ENCODE measurements at places on chromosomes 11 and 22.

DNA sequence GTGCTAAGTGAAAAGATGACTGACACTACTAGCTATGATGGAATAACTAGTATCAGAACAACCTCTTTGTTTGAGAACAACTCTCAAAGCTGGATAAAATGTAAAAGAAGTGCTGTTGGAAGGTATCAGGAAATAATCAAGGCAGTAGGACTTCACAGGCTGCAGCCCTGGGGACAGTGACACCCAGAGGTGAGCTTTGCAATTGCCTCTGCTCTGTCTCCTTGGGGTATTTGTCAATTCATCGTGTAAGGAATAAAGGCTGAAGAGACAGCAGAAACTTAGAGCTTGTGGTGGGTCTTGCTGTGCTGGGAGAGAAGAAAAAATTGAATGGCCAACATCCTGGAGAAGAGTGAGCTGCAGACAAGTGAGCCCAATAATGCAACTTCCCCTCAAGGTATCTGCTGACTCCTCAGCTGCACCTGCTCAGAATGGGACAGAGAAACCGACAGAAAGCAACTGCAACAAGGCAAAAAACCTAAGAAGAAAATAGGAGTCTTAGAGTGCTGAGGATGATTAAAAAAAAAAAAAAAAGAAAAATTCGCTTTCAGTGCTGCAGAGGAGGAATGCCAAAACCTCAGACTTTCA is 141.1 kb downstream of the RCN1 start:
- DNase-seq = peak; percentile 41

- DNase-seq = no peak
Measured at GRCh38 chr11:75592715-75593114, 30.7 kb downstream of the SERPINH1 start.

DNA sequence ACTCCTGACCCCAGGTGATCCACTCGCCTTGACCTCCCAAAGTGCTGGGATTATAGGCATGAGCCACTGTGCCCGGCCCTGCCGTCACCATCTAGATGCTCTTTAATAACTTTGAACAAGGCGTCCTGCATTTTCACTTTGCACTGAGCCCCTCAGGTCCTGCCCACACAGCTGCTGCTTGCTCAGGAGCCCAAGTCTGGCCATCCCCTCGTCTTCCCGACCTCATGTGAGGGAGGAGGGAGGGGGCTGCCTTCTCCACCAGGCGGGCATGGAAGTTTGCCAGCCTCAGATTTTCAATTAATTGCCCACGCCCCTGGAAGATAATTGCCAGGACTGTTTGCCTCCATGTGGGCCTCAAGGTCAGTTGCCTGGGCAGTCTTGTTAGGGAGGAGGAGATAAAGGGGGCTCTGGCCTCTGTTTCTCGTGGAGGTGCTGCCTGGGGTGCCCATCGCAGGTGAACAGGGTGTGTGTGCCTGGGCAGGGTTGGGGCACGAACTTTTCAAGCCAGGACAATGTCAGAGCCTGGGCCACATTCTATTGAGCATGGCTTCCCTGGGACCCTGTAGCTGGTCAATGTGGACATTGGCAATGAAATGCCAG is 27.9 kb upstream of the MYEOV start:
- no peak for DNase-seq

GRCh38 chr11:27716835-27717234 is 16.6 kb upstream of the BDNF start:
- DNase-seq = no peak

DNA sequence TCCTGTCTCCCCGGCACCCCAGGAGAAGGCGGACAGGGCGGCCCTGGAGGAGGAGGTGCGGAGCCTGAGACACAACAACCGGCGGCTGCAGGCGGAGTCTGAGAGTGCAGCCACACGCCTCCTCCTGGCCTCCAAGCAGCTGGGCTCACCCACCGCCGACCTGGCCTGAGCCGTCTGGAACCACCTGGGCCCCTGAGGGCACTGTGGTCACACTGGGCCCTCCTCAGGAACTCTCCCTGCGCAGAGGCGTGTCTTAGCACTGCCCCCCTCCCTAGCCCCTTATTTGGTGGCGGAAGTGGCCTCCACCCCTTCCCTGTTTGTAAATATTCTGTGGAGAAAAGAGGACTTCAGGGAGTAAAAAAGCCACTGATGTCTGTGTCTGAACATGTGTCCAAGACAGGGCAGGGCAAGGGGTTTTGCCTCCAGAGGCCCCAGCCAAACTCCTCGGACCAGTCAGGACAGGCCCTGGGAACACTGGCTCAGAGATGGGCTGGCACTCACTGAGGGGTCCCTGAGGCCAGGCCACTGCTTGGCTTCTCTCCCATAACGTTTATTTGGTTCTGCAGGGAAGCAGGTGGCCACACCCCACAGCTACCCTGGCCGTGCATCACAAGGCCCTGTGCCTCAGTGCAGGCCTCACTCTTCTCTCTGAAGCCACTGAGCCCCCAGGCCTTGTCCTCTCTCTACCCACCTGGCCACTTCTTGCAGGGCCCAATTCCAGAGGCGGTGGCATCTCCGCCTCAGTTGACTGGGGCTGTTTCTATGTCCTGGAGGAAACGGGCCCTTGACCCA is 12.0 kb downstream of the RELA start:
- no peak for DNase-seq

GRCh38 chr11:8766043-8766987 is 83.7 kb downstream of the RPL27A start:
- no peak for DNase-seq

DNA sequence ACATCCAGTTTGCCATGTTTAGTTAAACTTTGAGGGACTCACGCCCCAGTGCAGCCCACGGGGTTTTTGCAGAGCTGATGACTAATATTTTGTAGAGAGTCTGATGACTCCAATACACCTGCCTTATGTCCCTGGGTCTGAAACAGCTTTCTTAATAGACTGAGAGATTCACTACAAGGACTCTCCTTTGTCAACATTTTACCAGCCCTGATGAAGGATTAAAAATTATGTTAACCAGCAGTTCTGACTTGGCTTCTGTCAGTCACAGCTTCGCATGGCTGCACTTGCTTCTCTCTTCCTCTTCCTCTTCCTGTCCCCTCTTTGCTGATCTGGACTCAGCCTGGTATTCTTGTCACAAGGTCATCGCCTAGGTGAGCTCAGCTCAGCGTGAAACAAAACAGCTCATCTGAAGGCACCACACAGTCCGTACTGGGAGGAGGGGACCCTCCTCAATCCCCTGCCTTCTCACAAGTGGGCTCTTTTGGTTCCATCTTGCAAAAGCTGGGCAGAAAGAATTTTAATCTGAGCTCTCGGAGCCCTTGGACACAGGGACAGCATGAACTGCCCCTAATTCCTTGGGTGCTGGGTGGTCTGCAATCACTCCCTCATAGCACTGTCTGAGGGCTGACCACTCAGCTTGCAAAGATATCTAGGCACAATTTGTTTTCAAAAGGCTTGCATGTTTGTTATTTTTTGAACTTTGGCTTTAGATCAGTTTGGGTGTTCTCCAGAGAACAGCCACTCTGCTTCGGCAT is 38.1 kb upstream of the POU2AF1 start:
- DNase-seq = peak; percentile 18

- DNase-seq = peak; percentile 51
Measured at GRCh38 chr11:67405196-67405567, 1.3 kb downstream of the TBC1D10C start.

- DNase-seq = no peak
Measured at GRCh38 chr11:19595840-19596751, 116.5 kb upstream of the NAV2 start.

DNA sequence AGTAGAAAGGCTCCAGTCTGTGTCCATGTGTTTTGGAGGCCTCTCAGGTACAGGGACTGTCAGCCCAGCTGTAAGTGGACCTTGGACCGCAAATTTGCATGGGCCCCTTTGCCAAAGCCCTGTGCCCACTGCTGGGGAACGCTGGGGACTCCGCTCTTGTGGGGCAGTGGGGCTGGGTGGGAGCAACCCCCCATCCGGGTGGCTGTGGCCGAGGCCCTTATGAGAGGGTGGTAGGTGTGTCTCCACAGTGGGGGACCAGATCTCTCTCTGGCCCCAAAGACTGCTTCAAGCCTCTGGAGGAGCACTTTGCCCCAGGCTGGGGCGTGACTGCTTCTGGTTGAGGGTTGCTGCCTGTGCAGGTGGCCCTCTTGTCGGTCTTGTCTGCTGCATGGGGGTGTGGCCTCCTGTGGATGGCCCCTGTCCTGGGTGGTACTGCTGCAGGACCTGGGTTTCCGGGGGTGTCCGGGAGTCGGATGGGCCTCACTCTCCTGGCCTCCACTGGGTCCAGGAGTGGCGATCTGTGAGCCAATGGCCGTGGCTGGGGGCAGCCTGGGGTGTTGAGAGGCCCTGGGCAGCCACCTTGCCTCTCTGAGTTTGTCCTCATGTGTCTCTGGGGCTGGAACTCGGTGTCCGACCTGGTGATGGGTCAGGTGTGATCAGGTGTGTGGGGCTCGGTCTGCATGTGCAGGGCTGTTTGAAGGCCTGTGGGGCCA is 15.9 kb downstream of the KCNQ1 start:
- DNase-seq = no peak

GRCh38 chr22:47593911-47594311 is 831.5 kb downstream of the TBC1D22A start:
- no peak for DNase-seq

Data from activated CD4-positive, alpha-beta T cell treated with anti-CD3 and anti-CD28 coated beads, Interleukin-10, Interleukin-2, amounts not matched to agents 100 ng/mL and 50 ng/mL, durations not matched to agents 16 hours and 8 hours (primary cell).